Tongue (tissue), 3 donors: ENCODE measurements at places on chromosomes 1 and 21. TPM values are rescaled to one million over a fixed set of nuclear protein-coding genes. Genes with fewer than 3 reads are reported as not detected.

Gene C1orf21
- 47.6 TPM for total RNA-seq

Gene STUM
- total RNA-seq = 7.4 TPM

Gene PTPN14
- total RNA-seq = 36.1 TPM

Gene BEND5
- 17.5 TPM for total RNA-seq

Gene TMPRSS15
- not detected for total RNA-seq

Gene MIXL1
- total RNA-seq = not detected

Gene LCE2A
- total RNA-seq = not detected

Gene C4BPB
- total RNA-seq = not detected

Gene USP24
- total RNA-seq = 108 TPM

Gene FAM131C
- total RNA-seq = 0.72 TPM

Gene OR2T29
- total RNA-seq = not detected

Gene SPRR2F
- not detected for total RNA-seq

Gene NECTIN4
- total RNA-seq = 18.0 TPM

Gene GREM2
- 7.2 TPM for total RNA-seq

Gene ERG
- total RNA-seq = 8.6 TPM

Gene AQP10
- total RNA-seq = not detected

Gene CAPN9
- total RNA-seq = 0.82 TPM

Gene SPATA46
- total RNA-seq = not detected

Gene CLCA4
- total RNA-seq = 1.7 TPM

Gene AJAP1
- 0.51 TPM for total RNA-seq

Gene CENPF
- 30.1 TPM for total RNA-seq

Gene RHD
- 0.92 TPM for total RNA-seq
